ENCODE measurements at places on chromosomes 7 and 10.

DNA sequence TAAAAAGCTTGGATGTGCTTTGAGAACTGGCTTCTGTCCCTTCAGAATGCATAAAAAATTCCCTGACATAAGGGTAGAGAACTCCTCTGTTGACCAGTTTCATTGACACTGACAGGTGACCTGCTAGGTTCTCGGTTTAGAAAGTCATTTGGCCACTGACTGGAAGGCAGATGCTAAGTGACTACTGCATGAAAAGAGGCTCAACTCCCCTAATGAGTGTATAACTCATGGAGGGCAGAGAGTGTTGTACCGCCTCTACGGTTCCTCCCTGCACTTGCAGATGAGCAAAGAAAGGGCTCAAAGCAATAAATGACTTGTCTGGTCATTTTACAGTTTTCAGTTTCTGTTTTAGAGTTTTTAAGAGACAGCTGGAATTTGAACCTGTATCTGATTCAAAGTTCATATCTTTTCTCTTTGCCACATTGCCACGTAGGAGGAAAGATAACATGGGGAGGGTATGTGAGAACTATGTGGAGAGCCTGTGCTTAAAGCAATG is 2.9 kb upstream of the FGL2 start:
- no peak overlapping the region for H3K4me3 ChIP-seq
- H3K27me3 ChIP-seq: peaks cover 9% of the 10 kb centered on the region
- H3K36me3 ChIP-seq: no peaks in the 10 kb centered on the region
- no peak overlapping the region for H3K27ac ChIP-seq
- DNase-seq: no peak

- no peaks in the 10 kb centered on the region for H3K36me3 ChIP-seq
- DNase-seq: no peak
- no peak overlapping the region for H3K4me3 ChIP-seq
- H3K4me1 ChIP-seq: no peaks in the 10 kb centered on the region
Observed at GRCh38 chr7:15280078-15280733, 281.6 kb downstream of the AGMO start.

- no peak for DNase-seq
- peaks cover 3% of the 10 kb centered on the region for H3K4me1 ChIP-seq
- H3K4me3 ChIP-seq: no peak overlapping the region
- no peaks in the 10 kb centered on the region for H3K27me3 ChIP-seq
- no peak overlapping the region for H3K27ac ChIP-seq
Observed at GRCh38 chr10:11469575-11470391, 141.7 kb downstream of the USP6NL start.

DNA sequence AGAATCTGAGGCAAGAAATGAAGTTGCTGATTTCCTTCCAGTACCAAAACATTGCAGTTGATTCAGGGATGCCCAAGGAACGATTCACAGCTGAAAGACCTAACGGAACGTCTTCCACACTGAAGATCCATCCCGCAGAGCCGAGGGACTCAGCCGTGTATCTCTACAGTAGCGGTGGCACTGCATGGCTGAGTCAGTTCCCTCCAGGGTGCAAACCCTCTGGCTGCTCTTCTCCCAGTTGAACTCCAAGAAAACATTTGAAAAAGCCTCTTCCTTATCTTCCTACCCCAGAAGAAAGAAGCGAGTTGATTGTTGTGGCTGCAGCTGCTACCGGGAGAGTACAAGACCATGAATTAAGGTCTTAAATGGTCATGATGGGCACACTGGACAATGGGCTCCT is 147.1 kb upstream of the PRSS1 start:
- no peaks in the 10 kb centered on the region for H3K4me1 ChIP-seq
- peaks cover 38% of the 10 kb centered on the region for H3K27me3 ChIP-seq
- no peak overlapping the region for H3K27ac ChIP-seq
- DNase-seq: no peak
- no peaks in the 10 kb centered on the region for H3K36me3 ChIP-seq

GRCh38 chr7:108479751-108480150 is 23.5 kb upstream of the NRCAM start:
- H3K4me3 ChIP-seq: no peak overlapping the region
- no peak for DNase-seq
- H3K36me3 ChIP-seq: peaks cover 8% of the 10 kb centered on the region
- no peak overlapping the region for H3K27ac ChIP-seq
- no peaks in the 10 kb centered on the region for H3K27me3 ChIP-seq

GRCh38 chr10:23974746-23975272 is 234.1 kb upstream of the KIAA1217 start:
- H3K4me3 ChIP-seq: no peak overlapping the region
- H3K4me1 ChIP-seq: peaks cover 19% of the 10 kb centered on the region
- H3K27me3 ChIP-seq: no peaks in the 10 kb centered on the region
- DNase-seq: no peak
